NCI-H1694 treated with DMSO at 0.1 percent for 48 hours (cell line): ENCODE measurements at places on chromosomes 2 and 18.

DNA sequence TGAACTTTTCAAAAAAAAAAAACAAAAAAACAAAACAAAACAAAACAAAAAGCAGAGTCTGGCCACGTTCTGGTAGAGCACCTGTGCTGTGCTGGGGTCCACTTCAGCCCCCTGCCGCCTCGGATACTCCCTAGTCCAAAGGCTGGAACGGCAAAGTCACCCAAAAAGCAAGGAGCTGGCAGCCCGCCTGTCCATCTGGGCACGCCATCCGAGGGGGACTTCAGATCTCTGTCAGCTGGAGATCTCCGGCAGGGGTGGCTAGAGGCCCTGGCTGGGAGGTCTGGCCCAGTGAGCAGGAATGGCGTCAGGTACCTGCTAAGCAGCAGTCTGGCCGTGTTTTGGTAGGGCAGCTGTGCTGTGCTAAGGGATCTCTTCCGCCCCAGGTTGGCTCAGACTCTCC, 152.3 kb upstream of the ZNF516 start:
- no peak for DNase-seq

- no peak for DNase-seq
Measured at GRCh38 chr18:45014047-45014501, 333.4 kb downstream of the SETBP1 start.

DNA sequence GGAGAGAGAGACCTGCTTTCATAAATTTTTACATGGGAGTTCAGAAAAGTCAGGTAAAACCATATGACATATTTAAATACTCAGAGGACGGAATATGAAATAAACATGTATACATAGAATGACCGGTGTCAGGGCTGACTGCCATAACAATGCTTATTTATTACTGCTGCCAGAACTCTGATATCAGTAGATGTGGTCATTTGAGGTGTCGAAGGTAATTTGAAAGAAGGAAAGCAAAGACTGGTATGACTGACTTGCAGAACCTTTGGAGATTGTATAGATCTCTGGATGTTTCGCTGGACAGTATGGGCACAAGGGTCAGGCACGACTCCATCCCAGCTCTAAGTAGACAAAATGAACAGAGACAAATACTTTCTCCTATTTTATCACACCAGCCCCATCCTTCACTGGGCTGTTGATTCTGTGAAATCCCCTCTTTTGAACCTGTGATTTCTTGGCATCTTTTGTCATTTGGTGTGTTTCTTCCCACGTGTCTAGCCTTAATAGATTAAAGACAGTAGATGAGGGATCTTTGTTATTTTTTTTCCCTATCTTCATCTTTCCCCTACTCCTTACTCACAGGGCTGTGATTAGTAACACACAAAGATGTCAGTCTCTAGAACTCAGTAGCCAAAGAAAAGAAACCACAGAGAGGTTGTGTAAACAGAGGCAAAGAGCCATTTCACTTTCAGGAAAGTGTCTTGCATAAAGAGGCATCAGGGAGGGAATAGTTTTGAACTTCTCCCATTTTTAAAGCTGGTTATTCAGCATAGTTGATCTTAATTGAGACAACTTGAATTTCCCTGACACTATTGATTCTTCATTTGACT, 61.6 kb downstream of the ICOS start:
- no peak for DNase-seq

GRCh38 chr18:34128436-34128835, 96.3 kb downstream of the NOL4 start:
- no peak for DNase-seq

DNA sequence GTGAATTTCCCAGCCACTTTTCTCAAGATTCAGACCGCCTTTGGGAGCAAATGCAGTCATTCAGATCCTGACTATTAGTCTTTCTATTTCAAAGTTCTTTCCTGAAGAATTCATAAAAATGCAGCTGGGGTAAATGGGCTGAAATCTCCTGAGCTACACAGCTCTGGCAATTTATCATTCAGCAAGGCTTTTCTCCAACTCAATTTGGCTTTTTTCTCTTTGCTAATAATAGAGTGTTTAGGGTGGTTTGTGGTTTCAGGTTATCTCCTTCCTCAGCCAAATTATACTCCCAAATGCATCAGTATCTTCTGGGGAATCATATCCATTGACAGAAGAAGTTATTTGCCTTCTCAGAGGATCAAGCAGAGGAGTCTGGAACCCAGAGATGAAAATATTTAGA, 282.4 kb upstream of the SLC14A2 start:
- no peak for DNase-seq

GRCh38 chr2:154437104-154437503, 261.4 kb upstream of the KCNJ3 start:
- no peak for DNase-seq

GRCh38 chr2:239936838-239937581, 88.1 kb downstream of the NDUFA10 start:
- no peak for DNase-seq

- DNase-seq: no peak
Measured at GRCh38 chr18:25425024-25425423, 73.1 kb upstream of the ZNF521 start.

GRCh38 chr2:101679801-101680487, 17.6 kb upstream of the MAP4K4 start:
- DNase-seq: no peak

DNA sequence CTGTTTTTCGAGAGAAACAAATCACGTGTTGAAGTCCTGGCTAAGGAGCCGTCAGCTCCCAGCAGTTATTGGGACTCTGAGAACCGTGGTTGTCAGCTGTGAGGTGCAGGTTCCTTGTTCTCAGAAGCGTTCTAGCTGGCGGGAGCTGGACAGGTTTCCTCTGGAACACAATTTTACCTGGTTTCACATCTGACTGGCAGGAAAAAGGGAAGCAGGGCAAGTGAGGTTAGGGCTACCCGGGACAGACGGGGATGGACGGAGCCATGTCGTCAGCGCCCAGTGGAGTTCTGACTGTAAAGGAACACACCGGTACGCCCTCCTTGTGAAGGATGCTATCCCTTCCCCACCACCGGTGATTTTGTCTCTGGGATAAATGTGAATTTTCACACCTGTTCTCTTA, 26.1 kb downstream of the ITGB1BP1 start:
- DNase-seq: no peak

DNA sequence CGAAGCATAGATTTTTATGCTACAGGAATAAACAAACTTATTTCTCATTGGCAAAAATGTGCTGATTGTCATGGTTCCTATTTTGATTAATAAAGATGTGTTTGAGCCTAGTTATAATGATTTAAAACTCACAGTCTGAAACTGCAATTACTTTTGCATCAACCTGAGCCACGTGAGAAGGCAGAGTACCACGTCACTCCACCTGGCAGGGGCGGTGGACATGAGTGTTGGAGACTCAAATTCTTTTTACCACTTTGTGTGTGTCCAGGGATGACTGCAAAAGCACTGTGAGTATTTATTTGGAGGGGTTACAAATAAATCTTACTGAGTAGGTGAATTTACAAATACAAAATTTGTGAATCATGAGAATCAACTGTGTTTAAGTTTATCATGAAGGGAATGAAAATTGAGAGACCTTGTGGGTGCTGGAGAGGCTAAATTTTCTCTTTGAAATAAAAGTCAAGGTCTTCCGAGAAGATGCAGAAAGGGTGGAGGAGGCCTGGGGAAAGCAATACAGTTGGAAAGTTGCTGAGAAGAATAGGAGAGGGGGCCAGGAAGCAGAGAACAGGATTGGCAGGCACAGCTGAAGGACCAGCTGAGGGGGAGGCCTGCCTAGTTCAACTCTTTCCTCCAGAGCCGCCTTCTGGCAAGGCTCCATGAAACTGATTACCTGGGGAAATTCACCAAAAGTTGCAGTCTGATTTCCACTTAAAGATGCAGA, 316.4 kb downstream of the MYCN start:
- no peak for DNase-seq

- no peak for DNase-seq
Measured at GRCh38 chr18:73101977-73102376, 234.2 kb upstream of the NETO1 start.

DNA sequence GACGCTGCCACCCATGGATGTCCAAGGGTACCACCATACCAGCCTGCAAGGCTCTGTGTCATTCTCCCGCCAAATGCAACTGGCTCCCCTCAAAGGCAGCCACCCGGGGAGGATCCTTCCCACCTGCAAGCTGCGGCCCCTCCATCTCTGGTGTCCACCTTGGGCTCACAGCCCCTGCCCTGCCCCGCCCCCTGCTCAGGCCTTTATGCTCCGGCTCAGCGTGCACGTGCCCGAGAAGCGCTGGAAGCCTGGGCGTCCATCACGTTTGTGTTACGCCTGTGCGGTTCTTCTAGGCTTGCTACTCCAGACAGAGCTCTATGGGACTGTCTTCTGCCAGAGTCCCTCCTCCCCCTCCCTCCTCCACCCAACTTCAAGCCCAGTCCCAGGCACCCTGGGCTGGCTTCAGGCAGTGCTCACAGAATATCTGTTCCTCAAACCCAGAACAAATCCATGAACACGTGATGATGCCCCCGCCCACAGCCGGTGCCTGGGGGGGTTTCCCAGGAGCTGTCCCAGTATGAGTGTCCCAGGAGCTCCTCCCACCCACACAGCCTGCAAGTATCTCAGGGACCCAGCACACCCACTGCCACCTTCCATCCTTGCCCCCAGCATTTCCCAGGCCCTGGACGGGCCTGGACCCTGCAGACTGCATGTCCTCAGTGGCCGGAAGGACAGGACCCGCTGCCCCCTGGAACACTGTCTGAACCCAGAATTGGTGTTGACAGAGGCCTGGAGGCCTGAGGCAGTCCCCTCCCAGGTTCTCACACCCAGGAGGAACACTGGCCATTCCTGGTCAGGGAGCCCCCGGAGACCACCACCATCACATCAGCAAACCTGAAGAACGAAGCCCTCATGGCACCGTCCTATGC, 30.3 kb downstream of the KIF1A start:
- DNase-seq: no peak

DNA sequence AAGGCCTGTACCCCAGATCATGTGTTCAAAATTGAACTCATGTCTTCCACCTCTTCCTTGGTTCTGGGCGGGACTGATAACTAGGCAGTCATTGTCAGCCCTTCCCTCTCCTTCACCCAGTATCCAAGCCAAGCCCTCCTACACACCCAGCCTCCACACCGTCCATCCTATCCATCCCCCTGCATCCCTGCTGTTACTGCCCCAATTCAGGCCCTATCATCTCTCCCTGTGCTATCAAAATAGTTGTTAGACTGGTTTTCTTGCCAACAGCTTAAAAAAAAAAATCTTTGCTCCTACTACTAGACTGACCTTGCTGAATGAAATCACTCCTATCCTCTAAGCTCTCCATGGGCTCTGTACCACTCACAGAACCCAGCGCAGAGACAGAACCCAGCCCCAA, 32.8 kb downstream of the TGFA start:
- DNase-seq: no peak

DNA sequence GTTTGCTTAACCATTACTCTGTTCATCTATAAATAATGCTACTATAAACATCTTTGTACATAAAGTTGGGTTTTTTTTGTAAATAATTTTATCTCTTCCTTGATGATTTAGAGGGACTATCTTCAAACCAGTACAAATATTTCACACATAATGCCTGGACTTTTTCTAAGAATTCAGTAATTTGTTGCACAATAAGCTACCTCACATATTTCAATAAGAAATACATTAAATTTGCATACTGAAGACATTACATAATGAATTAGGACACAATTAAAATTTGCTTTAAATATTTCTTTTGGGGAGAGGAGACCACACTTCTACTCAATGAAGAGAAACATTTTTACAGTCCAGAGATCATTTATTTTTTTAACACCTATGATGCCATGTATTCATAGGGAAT, 7.2 kb upstream of the ROCK1 start:
- no peak for DNase-seq

GRCh38 chr2:27802547-27802946, 31.0 kb downstream of the MRPL33 start:
- DNase-seq: no peak

GRCh38 chr2:198254536-198255090, 450.2 kb downstream of the PLCL1 start:
- DNase-seq: no peak

GRCh38 chr2:141003967-141004657, 1126.7 kb downstream of the LRP1B start:
- no peak for DNase-seq

- no peak for DNase-seq
Measured at GRCh38 chr2:157938556-157938955, 62.4 kb upstream of the ACVR1 start.

GRCh38 chr18:1464444-1465217, 560.0 kb downstream of the ADCYAP1 start:
- DNase-seq: no peak

DNA sequence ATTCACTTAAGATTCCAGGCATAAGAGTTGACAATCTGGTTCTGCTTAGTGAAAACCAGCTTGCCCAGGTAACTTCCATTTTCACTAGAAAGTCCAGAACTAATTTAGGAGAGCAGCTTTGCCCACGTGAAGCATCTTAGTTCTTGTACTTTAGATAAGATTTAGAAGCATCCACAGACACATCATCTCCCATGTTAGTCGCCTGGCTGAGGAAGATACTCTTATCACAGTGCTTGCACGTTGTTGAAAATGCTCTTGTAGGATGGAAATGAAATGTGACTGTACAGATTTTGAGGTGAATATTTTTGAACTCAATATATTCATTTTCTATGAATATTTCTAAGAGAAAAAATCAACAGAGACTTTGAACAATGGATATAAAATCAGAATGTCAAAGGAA, 159.7 kb downstream of the SOCS6 start:
- DNase-seq: no peak

DNA sequence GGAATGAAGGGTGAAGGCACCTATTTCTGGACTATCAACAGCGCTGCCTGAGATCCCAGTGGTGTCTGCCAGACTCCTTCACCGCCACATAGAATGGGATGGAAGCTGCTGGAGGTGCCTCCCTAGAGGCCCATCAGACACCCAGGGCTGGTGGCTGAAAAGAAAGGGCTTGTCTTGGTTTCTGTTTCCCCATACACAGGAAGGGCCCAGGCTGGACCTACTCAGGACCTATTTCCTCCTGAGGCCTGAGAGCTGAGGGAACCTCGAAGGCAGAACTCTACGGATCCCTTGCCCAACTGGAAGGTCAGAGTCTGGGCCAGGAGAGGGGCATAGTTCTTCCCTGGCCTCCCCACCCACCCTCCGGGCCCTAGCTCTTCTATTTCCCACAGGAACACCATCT, 2.9 kb upstream of the CLEC4F start:
- no peak for DNase-seq

- DNase-seq: no peak
Measured at GRCh38 chr2:159635006-159635789, 18.9 kb upstream of the BAZ2B start.

DNA sequence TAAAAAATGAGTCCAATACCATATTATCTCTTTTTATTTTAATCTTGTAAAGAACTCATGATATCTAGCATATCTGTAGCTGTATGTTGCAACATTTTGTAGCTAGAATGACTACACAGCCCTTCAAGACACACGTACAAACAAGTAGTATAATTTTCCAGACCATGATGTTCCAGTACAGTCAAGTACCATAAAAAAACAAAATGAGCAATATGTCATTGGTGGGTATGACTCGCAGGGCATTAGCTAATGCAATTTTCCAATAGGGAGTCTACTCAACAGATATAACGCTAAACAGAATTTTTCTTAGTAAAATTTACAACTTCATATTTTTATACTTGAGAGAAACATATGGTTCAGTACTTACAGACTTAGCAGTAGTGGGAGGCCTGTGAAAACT, 53.6 kb upstream of the UGP2 start:
- DNase-seq: no peak

GRCh38 chr2:209376686-209377085, 47.2 kb upstream of the MAP2 start:
- DNase-seq: no peak
